H7 (cell line): ENCODE measurements at places on chromosomes 5 and 9. TPM values are rescaled to one million over a fixed set of nuclear protein-coding genes. Genes with fewer than 3 reads are reported as not detected.

DNA sequence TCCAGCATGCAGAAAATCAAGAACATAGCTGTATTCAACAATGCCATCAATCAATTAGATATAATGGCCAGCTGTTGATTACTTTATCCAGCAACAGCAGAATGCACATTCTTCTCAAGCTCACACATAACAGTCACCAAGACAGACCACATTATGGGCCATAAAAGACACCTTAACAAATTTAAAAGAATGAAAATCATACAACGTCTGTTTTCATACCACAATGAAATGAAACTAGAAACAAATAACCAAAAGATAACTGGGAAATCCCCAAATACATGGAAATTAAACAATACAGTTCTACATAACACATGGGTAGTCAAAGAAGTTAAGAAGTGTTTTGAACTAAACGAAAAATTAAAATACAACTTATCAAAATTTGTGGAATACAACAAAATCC lies 130.9 kb upstream of the GNA14 start:
- no peak for DNase-seq

DNA sequence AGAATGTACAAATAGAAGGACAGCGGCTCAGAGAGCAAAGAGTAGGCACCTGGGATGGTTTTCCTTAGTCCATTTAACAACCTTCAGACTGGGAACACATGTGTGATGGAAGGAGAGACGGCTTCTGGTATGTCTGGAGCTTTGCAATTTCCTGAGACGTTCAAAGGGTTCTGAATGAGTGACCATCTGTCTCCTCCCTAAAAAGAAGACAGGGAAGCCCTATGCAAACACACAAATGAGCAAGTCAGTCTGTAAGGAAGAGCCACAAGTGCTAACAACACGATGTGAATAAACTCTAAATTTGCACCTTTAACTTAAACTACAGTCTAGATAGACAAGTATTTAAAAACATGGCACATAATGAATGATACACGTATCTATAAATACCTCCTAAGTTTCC lies 391.0 kb downstream of the ICE1 start:
- DNase-seq = no peak

GRCh38 chr9:101999441-101999840 lies 261.0 kb upstream of the GRIN3A start:
- DNase-seq = no peak

DNA sequence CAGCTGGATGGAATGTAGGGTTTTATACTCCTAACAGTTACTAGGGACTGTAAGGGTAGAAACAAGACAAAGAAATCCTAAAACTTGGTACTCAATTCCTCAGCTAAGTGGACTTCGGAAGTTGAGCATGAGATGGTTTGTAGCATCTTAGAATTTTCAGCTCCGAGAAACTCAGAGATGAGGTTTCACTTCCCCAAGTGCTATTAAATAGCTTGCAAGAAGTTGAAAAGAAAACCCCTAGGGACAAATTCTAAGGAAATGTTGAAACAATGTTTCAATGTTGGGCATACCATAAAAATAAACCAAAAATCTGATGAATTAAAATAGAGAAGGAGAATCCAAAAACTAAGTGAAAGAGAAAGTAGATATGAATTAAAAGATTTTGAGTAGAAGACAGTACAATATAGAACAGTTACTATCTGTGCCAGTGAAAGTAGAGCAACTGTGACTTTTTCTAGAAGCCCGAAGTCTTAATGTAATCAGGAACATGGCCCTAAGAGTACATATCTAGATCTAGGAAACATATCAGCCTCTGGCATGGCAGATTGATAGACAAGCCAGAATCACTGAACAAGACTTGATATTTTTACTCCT lies 308.6 kb upstream of the RGMB start:
- no peak for DNase-seq

DNA sequence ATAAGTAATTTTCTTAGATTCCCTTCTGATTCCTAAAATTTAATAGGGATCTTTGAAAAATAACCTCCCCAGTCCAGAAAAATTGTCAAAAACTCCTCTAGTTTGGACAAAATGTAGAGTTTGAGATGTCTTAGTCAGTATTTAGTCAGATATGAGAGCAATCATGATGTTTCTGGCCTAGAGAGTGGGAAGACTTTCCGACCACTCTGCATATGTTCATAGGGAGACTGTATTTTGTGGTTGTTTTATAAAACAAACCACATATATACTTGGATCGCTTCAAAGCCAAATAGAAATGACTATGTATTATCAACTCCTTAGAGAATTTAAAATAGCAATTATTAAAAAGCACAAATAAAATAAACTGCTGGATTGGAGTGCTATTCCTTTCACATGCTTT lies 15.8 kb downstream of the ZFAND5 start:
- no peak for DNase-seq

- DNase-seq = no peak
Observed at GRCh38 chr9:10700291-10700690, 87.5 kb upstream of the PTPRD start.

DNA sequence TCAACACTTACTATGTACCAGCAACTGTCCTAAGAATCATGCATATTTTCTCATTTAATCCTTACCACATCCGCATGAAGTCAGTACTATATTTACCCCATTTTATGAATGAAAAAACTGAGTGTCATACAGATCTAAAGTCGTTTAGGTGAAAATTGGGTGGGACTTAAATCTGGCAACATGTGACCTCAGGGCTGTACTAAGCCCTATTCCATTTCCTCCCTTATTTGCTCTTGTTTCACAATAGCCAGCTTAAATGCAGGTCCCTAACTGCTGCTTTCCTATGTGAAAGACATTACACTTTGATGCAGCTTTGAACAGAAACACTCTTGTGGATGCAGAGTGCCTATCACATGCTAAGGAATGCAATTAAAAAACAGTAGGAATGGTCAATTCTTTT lies 2.5 kb upstream of the RAB14 start:
- no peak for DNase-seq

DNA sequence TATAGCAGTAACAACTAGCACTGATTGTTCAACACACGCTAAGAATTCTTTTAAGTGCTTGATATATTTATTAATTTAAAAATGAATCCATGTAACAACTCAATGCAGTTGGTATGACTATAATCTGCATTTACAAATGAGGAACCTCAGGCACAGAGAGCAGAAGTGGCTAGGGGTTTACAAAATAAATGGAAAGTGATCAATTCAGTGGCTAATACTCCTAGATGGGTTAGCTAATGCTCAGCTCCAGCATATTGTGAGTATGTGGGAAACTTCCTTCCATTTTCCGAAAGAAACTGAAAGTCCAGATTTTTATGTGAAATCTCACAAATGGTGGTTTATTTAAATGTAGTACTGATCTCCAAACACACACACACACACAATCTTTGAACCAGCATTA lies 128.0 kb downstream of the RFX3 start:
- DNase-seq = no peak

SPZ1 gene
- not detected in 2 replicates for total RNA-seq

TBC1D2 gene
- total RNA-seq = 4.2 and 4.5 TPM in 2 replicates

TMOD1 gene
- 0.52 and 1.9 TPM in 2 replicates for total RNA-seq

SLC22A4 gene
- total RNA-seq = 0.17 and 0.81 TPM in 2 replicates

FAM120A gene
- total RNA-seq = 41.6 and 50.1 TPM in 2 replicates

RPS14 gene
- 2,734 and 3,255 TPM in 2 replicates for total RNA-seq

CCDC152 gene
- 2.9 and 6.6 TPM in 2 replicates for total RNA-seq

NR6A1 gene
- 91.1 and 97.7 TPM in 2 replicates for total RNA-seq

C9orf153 gene
- not detected in 2 replicates for total RNA-seq
